Mammary epithelial cell (primary cell): ENCODE measurements at places on chromosomes 6 and 20. TPM values are rescaled to one million over a fixed set of nuclear protein-coding genes. Genes with fewer than 3 reads are reported as not detected.

COL19A1 gene
- total RNA-seq, result not detected in 2 replicates

- no peak for DNase-seq
These were observed 192.5 kb upstream of the ZFP64 start for GRCh38 chr20:52383995-52384621.

DNA sequence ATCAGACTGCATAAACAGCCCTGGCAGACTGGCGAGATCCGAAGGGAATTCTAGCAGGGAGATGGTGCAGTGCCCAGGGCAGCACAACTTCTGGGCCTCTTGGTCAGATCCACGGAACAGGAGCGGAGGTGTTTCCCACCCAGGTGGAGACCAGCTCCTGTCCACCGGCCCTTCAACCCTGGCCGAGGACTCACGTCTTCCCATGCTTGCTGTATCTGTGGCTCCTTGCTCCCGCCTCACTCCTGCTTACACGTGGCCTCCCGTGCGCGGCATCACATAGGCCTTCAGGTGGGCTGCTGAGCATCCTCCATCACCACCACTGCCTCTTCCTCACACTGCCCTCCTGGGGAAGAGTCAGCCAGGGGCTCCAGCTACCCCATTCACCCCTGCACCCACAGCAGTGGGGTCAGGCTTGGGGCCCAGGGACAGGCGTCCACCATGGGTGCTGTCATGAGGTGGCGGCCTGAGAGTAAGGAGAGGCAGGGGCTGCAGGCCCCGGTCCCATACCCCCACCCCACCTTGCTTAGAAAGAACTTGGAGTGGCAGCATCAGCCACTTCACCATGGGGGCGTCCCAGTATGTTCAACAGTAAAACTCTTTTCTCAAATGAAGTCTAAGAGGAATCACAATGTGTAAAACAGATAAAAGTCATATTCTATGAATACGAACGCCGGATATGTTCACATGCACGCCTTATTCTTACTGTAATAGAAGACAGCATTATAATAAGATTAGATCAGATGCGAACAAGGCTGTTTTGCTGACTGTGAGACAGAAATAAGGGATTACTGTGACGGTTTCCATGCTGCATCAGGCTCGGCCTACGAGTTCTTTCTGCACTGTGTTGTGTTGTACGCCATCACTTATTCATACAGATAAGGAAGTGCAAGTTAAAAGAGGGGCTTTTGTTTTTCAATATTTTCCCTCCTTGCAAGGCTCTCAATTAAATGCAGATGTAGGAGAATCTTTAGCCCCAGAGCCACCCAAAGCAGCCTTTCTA is 165.4 kb downstream of the GRM4 start:
- no peak for DNase-seq

TULP4 gene
- total RNA-seq, result 81.8 and 99.4 TPM in 2 replicates

GRCh38 chr6:20574355-20574754 is 40.1 kb downstream of the CDKAL1 start:
- no peak for DNase-seq

DNA sequence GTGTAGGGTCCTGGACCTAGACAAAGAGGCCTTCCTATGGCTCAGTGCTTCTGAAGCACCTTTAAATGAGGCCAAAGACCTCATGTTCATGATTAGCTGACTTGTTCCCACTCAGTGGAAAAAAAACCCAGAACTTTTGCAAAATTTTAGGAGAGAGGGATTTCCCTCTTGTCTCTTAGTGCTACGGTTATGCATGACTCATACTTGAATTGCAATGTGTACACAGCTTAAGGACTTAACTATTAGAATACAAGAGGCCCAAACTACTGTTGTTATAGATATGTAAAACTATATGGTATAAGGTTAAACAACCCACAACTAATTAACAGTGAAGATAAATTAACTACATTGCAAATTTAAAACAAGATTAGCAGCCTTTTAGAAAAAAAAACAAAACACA is 32.3 kb upstream of the HLA-A start:
- DNase-seq, result peak; percentile 17

EPB41L2 gene
- total RNA-seq, result 6.8 TPM

DNA sequence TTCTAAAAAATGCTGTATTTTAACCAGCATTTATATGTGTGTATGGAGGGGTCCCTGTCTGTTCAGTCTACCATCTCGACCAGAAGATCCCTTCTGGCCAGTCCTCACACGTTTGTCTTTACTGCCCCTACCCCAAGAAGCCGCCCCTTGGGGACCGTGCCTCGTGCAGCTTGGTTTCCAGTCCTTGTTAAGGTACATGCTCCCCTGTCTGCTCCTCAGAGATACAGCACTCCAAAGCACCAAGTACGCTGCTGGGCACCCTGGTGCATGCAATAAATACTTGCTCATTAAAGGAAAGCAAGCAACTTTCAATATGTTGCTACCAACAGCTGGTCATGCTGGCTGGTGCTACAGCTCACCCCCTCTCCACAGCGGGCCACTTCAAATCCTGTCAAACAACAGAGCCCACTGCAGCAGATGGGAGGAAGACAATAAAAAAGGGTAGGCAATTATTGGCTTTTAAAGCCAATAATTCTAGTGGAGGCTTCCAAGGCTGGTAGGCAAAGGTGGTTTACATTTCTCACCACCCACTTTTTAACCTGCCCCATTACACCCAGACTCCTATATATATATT is 61.6 kb downstream of the PSMG4 start:
- no peak for DNase-seq

GRCh38 chr6:99013661-99014060 is 65.9 kb upstream of the FBXL4 start:
- DNase-seq, result no peak
